Right ventricle myocardium superior (tissue), 1 donor: ENCODE measurements at places on chromosomes 13 and 19.
A peak's percentile ranks its signal among the peaks of the same experiment; 100 is the strongest.

DNA sequence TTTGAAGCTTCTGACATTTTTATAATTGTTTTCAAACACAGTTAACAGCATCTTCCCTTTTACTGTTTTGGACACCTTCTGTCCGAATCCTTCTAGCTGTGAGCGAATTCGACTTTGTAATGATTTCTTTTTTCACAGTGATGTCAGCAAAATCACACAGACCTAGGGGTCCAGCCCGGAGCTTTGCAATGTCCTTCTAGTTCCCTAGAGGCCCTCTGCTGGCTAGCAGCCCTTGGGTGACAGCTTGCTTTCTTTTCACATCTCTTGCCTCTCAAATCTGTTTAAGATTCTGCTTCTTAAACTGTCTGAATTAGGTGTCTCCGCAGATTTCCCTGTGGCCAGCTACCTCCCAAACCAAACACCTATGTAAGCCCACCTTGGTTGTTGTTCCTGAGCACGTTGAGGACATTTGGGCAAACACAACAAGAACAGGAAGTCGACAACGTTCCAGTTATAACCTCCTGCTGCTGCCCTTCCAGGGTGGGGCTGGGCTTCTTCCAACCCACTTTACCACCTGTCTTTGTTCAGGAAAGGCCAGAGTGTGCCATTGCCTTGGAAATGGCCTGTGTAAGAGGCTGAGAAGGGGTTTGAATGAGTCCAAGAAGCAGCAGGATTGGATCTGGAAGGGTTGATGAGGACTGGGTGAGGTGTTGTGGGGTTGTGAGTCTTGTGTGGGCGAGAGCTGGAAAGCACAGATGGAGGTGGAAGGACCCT lies 123.1 kb downstream of the ATP8A2 start:
- DNase-seq: no peak

DNA sequence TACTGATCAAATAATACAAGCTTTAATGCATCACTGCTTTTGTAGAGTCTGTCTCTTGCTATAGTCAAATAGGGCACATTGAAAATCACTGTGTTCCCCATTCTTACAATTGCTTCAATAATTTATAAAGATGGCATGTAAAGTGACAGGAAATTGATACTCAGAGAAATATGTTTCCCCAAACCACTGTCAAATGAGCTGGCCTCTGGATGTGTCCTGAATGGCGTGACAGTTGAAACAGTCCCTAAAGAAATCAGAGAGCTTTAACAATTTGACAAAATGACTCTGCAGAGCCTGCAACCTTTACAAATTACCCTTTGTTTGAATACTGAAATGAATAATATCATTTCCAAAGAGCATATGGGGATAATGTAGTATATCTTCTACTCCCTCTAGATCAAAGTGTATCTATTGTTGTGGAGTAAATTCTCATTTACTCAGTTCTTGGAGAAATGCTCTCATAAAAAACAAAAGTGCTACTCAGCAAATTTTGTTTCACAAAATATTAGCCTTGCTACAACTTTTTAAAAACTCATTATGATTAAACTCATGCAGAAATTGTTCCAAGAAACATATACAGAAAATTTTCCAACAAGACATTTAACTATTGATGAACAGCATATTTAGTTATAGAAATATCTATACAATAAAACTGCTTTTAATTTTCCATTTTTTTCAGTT lies 763.2 kb upstream of the SPRY2 start:
- DNase-seq: no peak

DNA sequence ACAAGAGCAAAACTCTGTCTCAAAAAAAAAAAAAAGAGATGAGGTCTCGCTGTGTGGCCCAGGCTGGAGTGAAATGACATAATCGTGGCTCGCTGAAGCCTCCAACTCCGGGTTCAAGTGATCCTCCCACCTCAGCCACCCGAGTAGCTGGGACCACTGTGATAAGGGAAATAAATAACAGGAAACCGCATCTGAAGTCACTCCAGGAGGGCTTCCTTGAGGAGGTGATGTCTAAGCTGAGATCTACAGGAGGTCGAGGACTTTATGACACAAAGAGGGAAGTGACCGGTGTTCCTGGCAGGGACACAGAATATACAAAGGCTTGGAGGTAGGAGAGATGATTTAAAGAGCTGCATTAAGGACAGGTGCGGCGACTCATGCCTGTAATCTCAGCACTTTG lies 8.9 kb upstream of the NR2F6 start:
- no peak for DNase-seq

DNA sequence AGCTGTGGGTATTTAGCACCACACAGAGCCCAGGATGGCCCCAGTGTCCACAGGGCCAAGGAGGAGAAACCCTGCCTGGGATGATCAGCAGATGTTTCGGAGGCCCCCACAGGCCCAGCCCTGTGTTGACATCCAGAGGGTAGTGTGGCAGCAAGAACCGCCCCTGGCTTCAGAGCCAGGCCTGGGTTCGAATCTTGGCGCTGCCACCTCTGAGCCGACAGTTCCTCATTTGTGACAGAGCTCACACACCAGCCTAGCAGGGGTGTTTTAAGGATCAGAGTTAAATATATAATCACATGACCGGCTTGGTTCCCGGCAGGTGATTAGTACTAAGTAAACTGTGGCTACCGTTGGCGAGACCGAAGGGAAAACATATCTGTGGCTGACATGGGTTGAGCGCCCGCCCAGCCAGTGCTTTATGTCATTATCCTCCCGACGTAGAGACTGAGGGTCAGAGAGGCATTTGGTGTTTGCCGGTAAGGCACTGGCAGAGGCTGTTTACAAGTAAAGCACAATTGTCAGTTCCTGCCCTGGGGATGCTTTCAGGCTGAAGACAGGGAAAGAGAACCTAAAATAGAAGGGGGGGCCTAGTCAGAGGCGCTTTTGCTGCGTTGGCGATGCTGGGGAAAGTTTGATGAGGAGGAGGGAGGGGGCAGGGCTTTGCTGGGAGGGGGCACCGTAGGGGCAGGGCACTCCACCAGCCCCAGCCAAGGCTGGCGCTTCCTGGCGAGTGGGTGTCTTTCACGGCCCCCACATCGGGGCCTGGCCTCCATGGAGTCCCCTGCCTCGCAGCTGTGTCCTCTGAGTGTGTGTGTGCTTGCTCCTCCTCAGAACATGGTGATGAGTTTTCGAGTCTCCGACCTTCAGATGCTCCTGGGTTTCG lies 4.8 kb downstream of the PIAS4 start:
- no peak for DNase-seq

- DNase-seq: peak; percentile 72
Measured at GRCh38 chr19:40365613-40366401, 17.3 kb downstream of the PLD3 start.

DNA sequence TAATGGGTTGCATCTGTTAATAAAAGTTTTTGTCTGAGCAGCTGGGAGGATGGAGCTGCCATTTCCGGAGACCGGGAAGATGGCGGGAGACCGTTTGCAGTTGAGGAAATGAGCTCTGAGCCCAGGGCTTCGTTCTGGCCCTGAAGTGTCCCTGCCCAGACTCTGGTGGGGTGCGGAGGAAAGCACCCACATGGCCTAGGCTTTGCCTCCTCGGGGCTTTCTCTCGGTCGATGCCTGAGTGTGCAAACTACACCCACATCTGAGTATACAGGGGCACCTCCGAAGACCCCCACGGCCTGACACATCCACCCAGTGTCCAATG lies 15.6 kb upstream of the NANOS3 start:
- DNase-seq: no peak

GRCh38 chr19:55209693-55210472 lies 582 bp upstream of the PTPRH start:
- DNase-seq: no peak

- DNase-seq: no peak
Measured at GRCh38 chr13:51953347-51954195, 57.7 kb downstream of the ATP7B start.

GRCh38 chr19:21835810-21836444 lies at the start of gene ZNF43:
TSS of gene ZNF43 (minus strand) at chr19:21836182. CDS start at chr19:21836038, 144 bp downstream.
- DNase-seq: peak; percentile 98

DNA sequence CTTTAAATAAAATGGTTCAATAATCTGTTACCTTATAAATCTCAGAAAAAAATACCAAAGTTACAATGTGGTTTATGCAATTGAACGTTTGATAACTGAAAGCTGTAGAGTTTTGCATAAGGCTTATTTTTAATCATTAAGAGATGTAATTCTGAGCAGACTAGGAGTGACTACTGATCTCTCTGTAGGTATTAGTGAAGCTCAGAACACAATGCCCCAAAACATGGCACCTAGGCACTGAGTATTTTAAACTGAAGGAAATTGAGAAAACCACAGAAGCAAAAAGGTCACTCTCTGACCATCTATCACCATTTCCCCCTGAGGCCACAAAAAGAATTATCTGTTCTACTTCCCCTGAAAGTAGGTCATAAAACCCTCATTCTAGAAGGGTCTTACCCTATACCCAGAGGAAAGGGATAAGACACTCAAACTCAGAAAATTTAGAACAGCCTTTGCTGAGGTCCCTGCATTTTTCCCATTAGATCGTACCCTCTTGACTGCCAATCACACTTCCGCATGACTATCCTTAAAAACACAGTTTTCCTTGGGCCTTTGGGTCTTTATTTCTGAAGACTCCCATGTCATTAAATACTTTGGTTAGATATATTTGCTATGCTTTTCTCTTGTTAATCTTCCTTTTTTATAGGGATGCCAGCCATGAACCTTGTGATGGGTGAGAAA lies 158.1 kb downstream of the PCDH9 start:
- no peak for DNase-seq

- DNase-seq: no peak
Measured at GRCh38 chr13:26742691-26743358, 17.8 kb downstream of the GPR12 start.

GRCh38 chr13:76965759-76966421 lies 17.6 kb downstream of the ACOD1 start:
- peak; percentile 72 for DNase-seq

DNA sequence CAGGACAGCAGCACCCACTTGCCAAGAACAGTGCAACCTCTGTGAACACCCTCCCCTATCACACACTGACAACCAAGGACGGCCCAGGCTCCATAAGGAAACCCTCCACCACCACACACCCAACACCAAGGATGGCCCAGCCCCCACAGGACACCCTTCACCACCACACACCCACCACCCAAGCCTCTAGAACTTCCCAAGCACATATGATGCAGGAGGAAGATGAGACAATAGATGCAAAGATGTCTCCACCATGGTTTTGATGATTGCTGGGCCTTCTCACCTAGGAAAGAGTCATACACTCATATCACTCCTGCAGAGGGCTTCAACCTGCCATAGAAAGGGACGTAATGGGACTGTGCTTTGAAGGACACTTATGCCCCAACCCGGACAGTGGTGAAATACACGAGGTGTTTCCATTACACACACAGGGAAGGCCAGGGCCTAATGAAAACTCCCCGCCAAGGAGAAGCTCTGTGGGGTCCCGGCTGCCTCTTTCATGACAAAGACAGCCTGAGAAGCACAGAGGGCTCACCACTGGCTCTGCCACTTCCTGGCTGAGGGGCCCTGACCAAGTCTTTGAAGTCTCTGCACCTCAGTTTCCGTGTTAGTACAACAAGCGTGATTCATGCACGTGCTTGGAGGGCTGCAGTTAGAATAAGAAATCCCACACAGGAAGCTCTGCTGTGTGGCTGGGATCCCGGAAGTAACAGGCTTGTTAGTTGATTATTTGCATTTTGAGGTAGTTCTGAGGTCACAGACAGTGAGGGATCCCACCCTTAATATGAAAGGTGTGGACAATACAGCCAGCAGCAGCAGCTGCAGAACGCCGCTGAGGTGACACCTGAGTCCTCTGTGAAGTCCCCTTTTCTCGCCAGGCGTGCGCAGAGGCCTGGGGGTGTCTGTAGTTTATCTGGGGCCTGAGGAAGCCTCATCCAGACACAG lies 61.9 kb upstream of the ATP12A start:
- DNase-seq: no peak

GRCh38 chr13:30125422-30126073 lies 181.8 kb downstream of the KATNAL1 start:
- no peak for DNase-seq

GRCh38 chr13:76874479-76874878 lies 11.7 kb downstream of the KCTD12 start:
- DNase-seq: no peak

DNA sequence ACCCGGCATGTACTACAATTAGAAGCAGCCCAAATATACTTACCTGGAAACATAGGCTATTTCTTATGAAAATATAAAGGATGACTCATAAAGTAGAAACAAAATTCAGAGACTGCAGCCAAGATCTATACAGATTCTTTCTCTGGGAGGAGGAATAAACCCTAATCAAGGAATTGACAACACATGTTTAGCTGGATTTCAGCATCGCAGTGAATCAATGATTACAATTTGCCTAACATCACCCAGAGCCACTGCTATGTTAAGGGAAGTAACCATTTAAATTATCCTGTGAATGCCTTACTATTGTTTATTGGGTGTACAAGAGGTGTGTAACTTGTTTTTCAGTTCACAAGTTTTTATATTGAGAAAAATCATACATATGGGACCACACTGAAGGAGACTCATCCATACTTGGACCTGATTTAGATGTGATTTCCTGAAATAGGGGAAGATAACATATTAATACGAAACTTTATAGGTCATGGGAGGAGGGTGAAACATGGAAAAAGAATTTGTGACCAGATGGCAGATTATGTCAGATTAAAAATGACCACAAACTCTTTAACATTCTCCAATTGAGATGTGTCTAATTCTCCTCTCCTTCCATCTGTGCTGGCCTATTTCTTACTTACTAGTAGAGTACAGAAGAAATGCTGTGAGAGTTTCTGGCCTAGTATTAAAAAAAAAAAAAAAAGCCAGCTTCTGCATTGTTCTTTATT lies 1168.4 kb downstream of the SLITRK1 start:
- no peak for DNase-seq

- no peak for DNase-seq
Measured at GRCh38 chr19:50967929-50968715, 1.3 kb downstream of the KLK6 start.

DNA sequence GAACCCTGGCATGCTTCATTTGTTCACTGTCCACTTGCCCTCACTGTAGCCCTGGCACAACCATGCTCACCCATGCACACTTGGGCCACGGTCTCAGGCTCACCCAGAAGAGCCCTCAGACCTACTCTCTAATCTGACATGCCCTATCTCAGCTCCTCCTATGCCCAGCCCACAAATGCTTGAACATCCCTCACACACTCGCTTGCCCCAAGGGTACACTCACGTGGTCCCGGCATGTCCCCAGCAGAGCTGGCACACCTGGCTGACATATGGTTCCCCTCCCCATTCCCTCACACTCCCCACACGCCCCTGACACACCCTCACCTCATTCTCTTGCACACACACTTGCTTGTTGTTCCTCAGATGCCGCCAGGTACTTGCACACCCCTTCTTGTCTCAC lies 55.7 kb downstream of the MAP4K1 start:
- no peak for DNase-seq

DNA sequence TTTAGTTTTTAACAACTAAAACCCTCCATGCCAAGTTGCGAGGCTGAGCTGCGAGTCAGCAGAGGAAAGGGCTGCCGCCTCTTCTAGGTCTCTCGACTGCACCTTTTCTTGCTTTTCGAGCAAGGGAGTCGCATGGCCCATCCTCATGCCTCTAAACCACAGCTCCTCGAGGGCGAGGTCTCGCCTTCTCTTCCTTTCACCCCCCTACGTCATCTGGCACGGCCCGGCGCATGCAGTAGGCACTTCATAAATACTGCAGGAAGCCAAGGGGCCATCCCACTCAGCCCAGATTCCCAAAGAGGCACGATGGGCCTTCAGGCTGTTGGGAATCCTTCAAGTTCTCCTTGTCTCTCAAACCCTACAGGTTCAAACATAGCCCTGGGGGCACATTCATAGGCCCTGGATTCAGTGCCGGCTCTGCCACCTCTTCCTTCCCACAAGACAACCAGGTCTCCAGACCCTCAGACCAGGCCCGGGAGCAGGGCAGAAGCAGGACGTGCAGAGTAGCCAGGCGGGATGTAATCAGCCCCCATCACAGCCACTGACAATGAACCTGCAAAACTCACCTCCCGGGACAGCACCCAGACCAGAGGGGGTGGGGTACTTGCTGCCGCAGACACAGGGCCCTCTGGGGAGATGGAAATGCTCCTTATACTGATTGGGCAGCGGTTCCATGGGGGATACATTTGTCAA lies 41.7 kb downstream of the GGACT start:
- DNase-seq: peak; percentile 23
